Stimulated activated CD4-positive, alpha-beta T cell treated with anti-CD3 and anti-CD28 coated beads, Interleukin-12 subunit alpha, Interleukin-12 subunit beta, amount 100 ng/mL, for 24 hours (primary cell): ENCODE measurements at places on chromosomes 7 and 10.
A peak's percentile ranks its signal among the peaks of the same experiment; 100 is the strongest.

- DNase-seq = no peak
Measured at GRCh38 chr7:137342828-137343261, 688 bp downstream of the PTN start.

GRCh38 chr7:101691822-101692384, 62.8 kb upstream of the MYL10 start:
- no peak for DNase-seq

- no peak for DNase-seq
Measured at GRCh38 chr7:80725181-80725611, 86.8 kb downstream of the CD36 start.

- DNase-seq = no peak
Measured at GRCh38 chr10:131961777-131962662, 19.7 kb downstream of the BNIP3 start.

DNA sequence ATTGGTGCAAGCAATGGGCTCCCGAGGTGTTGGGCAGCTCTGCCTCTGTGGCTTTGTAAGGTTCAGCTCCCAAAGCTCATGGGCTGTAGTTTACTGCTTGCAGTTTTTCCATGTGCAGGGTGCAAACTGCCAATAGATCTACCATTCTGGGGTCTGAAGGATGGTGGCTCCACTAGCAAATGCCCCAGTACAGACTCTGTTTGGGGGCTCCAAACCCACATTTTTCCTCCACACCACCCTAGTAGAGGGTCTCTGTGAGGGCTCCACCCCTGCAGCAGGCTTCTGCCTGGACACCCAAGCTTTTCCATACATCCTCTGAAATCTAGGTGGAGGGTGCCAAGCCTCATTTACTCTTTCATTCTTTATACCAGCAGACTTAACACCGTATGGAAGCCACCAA, 17.4 kb upstream of the ZNF37A start:
- no peak for DNase-seq

- no peak for DNase-seq
Measured at GRCh38 chr10:33665501-33665900, 331.0 kb upstream of the NRP1 start.

DNA sequence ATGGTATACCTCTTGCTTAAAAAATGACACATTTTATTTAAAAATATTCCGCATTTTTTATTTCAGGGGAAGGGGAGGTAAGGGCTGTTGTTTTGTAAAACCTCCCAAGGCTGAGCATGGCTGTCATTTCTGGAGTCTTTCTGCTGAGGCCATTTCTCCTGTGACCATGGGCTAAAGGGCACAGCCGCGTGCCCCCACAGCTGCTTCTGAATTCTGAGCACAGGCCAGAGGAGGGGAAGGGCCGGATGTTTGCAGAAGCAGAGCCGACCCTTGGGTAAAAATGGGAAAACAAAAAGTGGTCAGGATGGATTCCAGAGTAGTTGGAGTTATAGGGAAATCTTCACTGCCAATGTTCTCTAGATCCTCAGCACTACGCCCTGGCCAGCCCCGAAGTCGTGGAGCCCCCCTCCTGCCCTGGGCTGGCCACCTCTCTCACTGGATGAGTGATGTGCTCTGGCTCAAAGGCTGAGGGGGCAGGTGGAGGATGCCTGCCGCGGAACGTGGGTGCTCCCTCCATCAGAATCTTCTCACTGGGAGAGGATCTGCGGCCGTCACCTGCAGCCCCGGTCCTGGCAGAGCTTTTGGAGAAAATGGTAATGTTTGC, 131.3 kb upstream of the ZEB1 start:
- no peak for DNase-seq

GRCh38 chr7:132004529-132004928, 448.1 kb upstream of the PODXL start:
- DNase-seq = no peak

DNA sequence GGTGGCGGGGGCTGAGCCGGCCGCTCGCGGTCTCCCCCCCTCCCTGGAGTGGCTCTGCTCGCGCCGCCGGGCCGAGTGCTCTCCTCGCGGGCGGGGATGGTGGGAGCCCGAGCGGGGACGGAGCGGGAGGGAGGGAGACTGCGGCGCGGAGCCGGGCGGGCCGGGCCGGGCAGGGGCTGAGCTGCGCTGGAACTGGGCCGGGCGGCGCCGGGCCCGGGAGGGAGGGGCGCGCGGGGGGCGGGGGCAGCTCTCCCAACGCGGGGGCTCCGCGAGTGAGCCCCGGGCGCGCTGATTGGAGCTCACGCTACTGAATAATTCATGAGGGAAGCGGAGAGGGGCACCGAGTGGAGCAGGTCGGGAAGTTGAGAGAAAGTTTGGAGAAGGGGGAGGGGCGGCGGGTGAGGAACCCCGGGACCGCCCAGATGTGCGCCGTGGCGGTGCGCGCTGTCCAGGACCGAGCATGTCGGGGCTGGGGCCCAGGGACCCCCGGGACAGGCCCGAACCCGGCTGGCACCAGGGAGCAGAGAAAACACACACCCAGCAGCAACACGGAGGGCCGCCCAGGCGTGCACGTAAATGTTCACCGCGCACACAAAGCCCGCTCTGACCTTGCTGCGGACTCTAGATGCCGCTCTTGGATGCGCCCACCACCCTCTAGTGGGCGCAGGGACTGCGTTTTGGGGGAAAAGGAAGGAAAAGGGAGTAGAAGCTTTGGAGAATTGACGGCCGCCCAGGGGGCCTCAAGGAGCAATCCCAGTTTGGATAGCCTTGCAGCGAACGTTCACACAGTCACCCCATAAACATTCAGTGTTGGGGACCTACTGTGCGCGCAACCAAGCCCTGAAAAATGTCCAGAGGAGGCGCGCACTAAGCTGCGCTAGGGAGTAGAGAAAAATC, at the start of gene EPHB4:
Gene EPHB4, minus strand, starts transcription at position 194 of the 897 bp plus-strand sequence. CDS start 493 bp downstream, outside the sequence.
- DNase-seq = no peak

- peak; percentile 27 for DNase-seq
Measured at GRCh38 chr10:100996678-100997359, 2.8 kb upstream of the LZTS2 start.

GRCh38 chr10:71040343-71040742, 152.0 kb upstream of the PCBD1 start:
- no peak for DNase-seq

GRCh38 chr10:128896116-128896795, 570.8 kb upstream of the MGMT start:
- no peak for DNase-seq

DNA sequence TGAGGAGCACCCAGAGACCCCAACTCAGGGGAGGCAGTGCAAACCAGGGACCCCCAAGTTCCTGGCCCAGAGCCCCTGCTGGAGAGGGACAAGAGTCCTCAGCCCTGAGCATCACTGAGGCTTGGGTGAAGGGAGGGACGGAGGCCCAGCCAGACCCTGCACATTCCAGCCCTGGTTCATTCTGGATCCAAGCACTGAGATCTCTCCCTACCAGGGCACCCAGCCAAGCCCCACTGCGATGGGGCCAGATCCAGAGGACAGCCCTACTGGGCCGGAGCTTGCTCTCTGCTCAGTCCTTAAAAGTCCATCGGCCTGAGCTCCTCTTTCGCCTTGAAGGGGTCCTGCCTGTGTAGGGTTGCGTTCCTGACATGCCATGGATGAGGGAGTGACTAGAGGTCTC, 40.5 kb upstream of the RABGEF1 start:
- DNase-seq = no peak

- DNase-seq = no peak
Measured at GRCh38 chr7:75931680-75932079, 16.7 kb downstream of the POR start.

DNA sequence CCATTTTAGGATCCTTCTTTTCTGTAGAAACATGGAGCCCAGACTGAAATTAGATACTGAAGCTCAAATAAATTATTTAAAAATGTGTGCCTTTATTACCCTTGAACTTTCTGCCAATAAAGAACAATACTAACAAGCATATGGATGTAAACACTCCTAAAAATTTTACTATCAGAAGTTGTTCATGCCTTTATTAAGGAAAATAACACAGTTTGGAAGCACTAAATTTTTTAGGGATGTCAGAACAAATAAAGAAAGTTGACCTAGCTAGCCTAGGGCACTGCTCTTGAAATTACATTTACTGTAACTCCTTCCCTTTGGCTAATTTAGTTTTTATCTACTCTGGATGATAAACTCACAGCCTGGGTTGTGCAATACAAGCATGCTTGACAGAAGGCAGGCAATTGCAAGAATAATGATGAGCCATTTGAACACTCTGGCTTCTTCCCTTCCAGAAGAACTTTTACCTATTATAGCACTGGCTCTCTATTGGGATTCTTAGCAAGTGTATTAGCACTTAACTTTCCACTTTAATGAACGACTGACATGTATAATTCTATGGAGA, 351.7 kb upstream of the C7orf33 start:
- no peak for DNase-seq
